ENCODE measurements at places on chromosomes 12 and 14.

DNA sequence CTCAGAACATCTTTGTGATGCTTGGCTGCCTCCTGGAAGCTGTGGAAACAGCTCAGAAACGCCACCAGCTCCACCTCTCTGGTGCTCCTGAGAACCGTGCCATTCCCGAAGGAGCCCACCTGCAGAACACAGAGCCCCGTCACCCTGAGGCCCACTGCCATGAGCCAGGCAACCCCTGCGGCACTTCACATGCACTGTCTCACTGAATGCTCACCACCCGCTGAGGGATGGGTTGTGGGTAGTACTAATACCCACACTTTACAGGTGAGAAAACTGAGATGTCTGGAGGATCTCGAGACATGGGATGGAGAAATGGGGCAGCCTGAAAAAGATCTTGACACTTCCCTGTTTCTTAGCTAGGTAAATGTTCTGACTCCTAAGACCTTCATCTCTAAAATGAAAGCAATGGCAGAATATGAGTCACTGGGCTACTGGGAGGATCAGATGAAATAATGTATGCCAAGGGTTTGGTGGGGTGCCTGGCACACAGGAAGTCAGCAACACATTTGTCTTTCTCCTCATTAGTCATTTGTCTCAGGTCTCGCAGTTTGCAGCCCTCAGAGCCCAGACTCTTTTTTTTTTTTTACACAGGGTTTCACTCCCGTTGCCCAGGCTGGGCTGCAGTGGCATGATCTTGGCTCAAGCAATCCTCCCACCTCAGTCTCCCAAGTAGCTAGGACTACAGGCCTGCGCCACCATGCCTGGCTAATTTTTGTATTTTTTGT is 5.3 kb downstream of the OASL start:
- DNase-seq = no peak

- no peak for DNase-seq
Measured at GRCh38 chr14:57835766-57836165, 30.1 kb downstream of the SLC35F4 start.

- DNase-seq = peak; percentile 73
Measured at GRCh38 chr12:56634837-56635791, 5.0 kb upstream of the BAZ2A start.

- DNase-seq = no peak
Measured at GRCh38 chr12:68981516-68981915, 48.5 kb upstream of the CPM start.

- no peak for DNase-seq
Measured at GRCh38 chr12:46064548-46064947, 74.2 kb upstream of the SCAF11 start.

DNA sequence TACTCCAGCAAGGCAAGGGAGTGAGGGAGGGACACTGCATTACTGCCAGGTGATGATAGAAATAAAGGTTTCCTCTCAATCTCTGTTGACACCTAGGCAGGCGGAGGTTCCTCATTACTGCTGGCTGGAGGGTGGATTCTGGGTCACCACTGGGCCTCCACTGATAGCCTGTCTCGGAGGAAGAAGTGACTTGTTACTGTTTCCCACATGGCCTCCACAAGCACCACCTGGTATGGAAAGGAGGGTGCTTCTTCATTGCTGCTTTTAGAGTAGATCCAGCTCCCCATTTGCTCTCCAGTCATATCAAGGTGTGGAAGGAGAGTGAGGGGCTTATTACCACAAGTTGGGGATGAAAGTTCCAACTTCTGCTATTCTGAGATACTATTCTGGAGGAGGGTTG is 6.4 kb downstream of the PRR4 start:
- DNase-seq = no peak

- DNase-seq = no peak
Measured at GRCh38 chr14:74577247-74577947, 34.6 kb downstream of the LTBP2 start.

GRCh38 chr12:9992296-9992695 is 6.6 kb downstream of the CLEC1B start:
- no peak for DNase-seq

GRCh38 chr12:13242936-13243335 is 46.4 kb downstream of the EMP1 start:
- DNase-seq = no peak

GRCh38 chr12:71262466-71262865 is 104.7 kb upstream of the TSPAN8 start:
- no peak for DNase-seq

- no peak for DNase-seq
Measured at GRCh38 chr12:8699714-8700113, 1.9 kb downstream of the RIMKLB start.

GRCh38 chr14:103695296-103696069 is 19.8 kb downstream of the XRCC3 start:
- no peak for DNase-seq

DNA sequence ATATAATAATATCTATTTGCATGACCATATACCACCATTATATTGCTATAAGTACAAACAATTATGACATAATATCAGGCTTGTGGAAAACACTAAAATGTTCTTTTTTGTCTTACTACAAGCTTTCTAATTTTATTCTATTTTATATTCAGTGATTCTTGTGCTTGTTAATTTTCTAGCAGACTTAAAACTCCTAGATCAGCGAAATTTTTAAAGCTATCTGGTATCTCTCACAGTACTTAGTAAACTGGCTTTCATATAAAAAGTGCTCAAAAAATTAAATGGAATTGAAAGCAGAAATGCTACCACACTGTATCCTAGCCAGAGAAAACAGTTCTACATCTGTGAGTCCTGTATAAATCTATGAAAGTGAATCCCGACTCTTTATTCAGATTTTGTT is 105.3 kb downstream of the PAX9 start:
- no peak for DNase-seq

DNA sequence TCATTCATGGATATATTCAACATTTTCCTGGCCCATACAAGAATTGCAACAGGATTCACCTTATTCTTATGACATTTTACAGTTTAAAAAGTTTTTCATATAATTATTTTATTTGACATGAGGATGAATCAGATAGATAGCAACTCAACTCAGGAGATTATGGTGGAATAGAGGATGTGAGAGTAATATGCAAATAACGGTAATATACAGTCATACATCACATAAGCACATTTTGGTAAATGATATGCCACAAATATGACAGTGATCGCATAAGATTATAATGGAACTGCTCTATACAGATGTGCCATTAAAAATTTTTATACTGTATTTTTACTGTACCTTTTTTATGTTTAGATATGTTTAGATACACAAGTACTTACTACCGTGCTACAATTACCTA is 24.1 kb upstream of the CRADD start:
- no peak for DNase-seq

GRCh38 chr14:72485695-72486094 is 408.2 kb downstream of the DPF3 start:
- no peak for DNase-seq
